ENCODE measurements at places on chromosomes 7 and 10.

- no peak for DNase-seq
Measured at GRCh38 chr7:117616694-117617093, 136.9 kb downstream of the CFTR start.

DNA sequence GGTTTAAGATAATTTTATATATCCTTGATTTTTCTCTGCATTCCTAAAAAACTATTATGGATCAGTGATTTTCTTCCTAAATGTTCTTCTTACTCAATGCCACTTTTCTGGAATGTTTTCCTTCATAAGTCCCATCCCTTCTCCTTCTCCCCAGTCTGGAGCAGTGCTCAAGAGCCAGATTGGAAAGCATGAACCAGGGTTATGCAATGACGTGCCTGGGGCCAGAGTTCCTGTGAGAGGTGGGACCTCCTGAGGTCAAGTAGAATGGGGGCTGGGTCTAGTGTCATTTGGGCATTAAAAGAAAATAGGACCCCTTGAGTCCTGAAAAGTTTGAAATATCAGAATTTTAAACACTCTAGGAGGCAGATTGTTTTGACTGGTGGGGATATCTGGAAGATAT lies 132.0 kb upstream of the NPY start:
- no peak for DNase-seq

GRCh38 chr7:113890331-113891030 lies 28.3 kb downstream of the PPP1R3A start:
- DNase-seq: no peak

GRCh38 chr7:50397320-50397970 lies 52.7 kb downstream of the FIGNL1 start:
- DNase-seq: no peak

GRCh38 chr7:11517853-11518252 lies 314.1 kb downstream of the THSD7A start:
- DNase-seq: no peak

GRCh38 chr7:126222782-126223181 lies 1030.0 kb downstream of the GRM8 start:
- DNase-seq: no peak

- DNase-seq: no peak
Measured at GRCh38 chr10:1609648-1609970, 127.7 kb downstream of the ADARB2 start.

GRCh38 chr10:75402486-75403143 lies 1.1 kb upstream of the ZNF503 start:
- DNase-seq: peak; percentile 59

- no peak for DNase-seq
Measured at GRCh38 chr7:67913604-67914003, 917.0 kb downstream of the TYW1 start.

- DNase-seq: no peak
Measured at GRCh38 chr7:28435152-28435551, 22.8 kb downstream of the CREB5 start.

DNA sequence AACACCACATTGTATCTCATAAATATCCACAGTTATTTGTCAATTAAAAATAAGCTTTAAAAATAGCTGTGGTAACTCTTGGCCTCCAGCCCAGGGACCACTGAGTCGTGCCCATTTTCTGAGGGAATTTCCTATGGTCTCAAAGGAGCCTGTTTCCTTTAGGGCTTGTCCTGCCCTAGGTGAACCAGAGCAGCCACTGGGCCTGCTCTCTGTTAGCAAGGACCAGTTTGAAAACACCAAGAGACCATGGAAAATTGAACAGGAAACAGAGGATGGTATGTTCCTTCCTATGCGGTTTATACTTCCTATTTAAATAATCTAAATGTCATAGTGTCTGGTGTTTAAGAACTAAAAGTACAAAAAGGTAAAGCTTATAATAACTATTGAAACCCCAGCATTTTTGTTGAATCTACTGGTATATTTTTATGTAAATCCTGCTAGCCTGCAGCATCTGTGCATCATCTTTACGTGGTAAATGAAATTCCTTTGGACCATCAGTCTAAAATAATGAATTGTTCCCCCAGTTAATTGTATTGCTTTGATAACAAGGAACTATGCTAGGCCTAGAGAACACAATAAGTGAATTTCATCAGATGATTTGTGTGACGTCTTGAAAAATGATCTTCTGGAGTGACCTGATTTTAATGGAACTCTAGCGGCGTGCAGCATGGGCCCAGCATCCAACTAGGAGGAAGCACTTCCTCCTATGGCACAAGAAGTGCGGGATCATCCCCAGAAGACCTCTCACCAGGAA lies 333.7 kb downstream of the GFRA1 start:
- no peak for DNase-seq

DNA sequence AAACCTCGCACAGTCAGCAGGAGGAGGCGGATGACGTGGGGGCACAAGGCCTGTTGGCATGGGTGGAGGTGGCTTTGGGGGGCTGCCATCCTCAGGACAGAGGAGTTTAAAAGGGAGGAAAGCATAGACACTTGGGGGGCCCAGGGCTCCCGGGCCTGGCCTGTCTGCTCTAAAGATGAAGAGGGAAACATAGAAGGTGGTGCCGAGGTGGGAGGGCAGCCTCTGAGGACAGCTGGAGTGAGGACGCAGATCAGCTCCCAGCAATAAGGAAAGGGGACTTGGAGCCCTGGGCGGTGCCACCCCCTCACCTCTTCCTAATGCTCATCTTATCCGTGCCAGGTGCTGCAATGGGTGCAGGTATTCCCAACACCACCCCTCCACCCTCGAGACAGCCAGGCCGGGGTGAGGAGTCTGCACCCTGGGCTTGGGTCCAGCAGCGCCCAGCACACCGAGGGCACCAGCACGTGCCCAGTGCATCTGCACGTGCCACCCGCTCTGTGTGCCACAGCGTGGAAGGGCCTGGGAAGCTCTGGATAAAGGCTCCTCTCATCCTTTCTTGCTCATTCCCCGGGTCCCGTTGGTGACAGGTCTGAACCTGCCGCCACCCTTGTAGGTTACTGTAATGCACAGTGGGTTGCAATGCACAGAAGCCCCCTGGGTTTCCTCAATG lies 566.0 kb upstream of the FOXK1 start:
- DNase-seq: no peak

- DNase-seq: no peak
Measured at GRCh38 chr10:24847112-24848070, 105.0 kb downstream of the PRTFDC1 start.

GRCh38 chr7:108234281-108234680 lies 104.1 kb upstream of the LAMB4 start:
- no peak for DNase-seq

DNA sequence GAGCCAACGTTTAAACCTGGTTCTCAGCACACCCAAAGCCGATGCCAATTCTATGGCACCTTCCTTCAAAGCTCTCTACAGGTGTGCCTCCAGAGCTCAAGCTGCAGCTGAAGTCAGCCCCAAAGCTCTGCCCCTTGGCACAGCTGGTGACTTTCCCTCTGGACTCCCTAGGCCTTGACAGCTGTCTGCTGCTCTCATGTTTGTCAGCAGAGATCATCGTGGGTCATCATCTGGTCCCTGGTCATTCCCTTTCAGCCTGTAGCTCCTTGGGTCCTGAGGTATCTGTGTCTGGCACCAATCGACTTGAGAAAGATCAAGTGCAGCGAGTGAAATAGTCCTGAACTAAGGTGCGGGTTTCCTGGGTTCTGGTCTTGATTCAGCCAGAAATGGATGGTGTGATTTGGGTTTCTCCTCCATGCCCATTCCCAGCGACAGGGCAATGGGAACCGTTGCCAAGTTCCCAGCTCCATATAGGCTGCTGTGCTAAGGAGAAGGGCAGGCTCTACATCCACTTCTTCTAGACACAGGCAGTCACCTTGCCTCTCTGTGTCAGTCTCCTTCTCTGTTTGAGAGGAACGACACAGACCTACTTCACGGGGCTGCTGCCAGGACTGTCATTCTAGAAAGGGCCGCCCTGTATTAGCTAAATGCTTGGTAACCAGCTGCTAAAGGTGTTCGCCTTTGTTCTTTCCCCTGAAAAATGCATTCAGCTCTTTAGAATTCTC lies 3.6 kb downstream of the PKD1L1 start:
- DNase-seq: no peak

- no peak for DNase-seq
Measured at GRCh38 chr10:14271621-14272020, 59.1 kb downstream of the FRMD4A start.

GRCh38 chr10:60340973-60341372 lies 48.7 kb downstream of the ANK3 start:
- DNase-seq: no peak

DNA sequence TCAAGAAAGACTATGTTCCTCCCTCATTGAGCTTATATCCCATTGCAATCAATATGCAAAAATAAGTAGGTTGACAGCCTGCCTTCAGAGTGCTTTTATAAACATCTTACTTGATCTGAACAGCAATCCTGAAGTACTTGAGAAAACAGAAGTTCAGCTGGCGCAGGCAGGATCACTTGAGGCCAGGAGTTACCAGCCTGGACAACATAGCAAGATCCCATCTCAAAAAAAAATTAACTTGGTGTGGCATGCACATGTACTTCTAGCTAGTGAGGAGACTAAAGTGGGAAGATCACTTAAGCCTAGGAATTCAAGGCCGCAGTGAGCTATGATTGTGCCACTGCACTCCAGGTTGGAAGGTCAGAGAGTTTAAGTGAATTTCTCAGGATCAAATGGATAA lies 30.1 kb downstream of the LUC7L2 start:
- no peak for DNase-seq

DNA sequence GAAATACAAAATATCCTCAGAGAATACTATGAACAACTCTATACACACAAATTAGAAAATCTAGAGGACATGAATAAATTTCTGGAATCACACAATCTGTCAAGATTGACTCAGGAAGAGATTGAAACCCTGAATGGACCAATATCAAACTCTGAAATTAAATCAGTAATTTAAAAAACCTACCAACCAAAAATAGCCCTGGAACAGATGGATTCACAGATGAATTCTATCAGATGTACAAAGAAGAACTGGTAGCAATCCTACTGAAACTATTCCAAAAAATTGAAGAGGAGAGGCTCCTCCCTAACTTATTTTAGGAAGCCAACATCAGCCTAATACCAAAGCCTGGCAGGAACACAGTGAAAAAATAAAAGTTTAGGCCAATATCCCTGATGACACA lies 190.0 kb downstream of the HPSE2 start:
- no peak for DNase-seq

GRCh38 chr7:5691606-5692005 lies 89.9 kb downstream of the RNF216 start:
- DNase-seq: no peak

GRCh38 chr7:72335561-72336381 lies 76.4 kb downstream of the CALN1 start:
- DNase-seq: no peak

- no peak for DNase-seq
Measured at GRCh38 chr7:20535541-20535940, 79.9 kb upstream of the ABCB5 start.

DNA sequence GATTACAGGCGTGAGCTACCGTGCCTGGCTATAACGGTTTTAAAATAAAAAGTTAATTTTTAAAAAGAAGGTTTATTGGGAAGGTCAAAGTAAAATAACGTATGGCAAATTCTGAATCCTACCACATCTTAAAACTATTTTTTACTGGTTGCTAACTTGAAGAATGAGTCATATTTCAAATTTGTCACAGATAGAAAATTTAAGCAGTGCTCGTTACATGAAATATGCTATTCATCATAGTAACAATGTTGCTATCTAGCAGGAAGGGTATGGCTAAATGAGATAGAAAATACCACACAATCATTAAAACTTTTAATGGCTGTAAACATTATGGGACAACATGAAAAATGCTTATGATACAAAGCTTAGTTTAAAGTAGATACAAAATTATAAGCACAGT lies 500.5 kb downstream of the PHTF2 start:
- DNase-seq: no peak

GRCh38 chr10:27664461-27664860 lies 81.2 kb downstream of the MKX start:
- DNase-seq: peak; percentile 61

GRCh38 chr10:1199897-1200721 lies 143.9 kb downstream of the WDR37 start:
- no peak for DNase-seq

- no peak for DNase-seq
Measured at GRCh38 chr10:100019787-100020141, 10.0 kb upstream of the DNMBP start.

GRCh38 chr7:135224027-135224426 lies 9.6 kb upstream of the STRA8 start:
- DNase-seq: no peak

DNA sequence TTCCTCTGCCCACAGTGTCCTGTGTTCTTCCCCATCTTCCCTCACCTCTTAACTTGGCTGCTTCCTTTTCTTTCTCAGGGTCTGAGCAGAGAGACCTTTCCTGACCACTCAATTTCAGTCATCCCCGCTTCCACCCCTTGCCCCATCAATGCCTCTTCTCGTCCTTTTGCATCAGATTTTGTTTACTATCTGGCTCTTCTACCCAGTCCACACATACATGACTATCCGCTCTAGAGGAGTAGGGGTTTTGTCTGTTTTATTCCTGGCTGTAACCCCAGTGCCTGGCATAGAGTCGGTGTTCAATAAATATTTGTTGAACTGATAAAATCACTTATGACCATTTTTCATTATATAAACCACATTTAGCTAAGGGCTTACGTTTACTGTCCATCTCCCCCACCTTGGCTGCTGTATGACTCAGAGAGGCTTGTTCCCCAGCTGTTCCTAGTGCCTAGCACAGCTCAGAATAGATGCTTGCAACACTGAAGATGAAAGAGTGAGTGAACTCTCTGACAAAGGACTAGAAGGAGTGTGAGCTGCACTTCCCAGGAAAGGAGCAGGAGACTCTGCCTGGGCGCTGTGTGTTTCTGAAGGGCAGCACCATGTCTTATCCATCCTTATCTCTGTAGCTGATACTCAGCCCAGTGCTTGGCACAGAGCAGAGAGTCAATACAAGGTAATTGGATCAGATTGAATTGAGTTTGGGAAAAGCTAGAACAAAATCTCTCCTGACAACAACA lies 21.9 kb downstream of the ARID5B start:
- DNase-seq: no peak

- DNase-seq: peak; percentile 84
Measured at GRCh38 chr7:77524731-77525130, 12.4 kb upstream of the PTPN12 start.

GRCh38 chr7:158638001-158638400 lies 50.4 kb upstream of the PTPRN2 start:
- no peak for DNase-seq

GRCh38 chr7:35670856-35671569 lies 23.9 kb downstream of the HERPUD2 start:
- no peak for DNase-seq

GRCh38 chr7:140391634-140392033 lies 6.7 kb downstream of the SLC37A3 start:
- DNase-seq: no peak

GRCh38 chr10:12503311-12503710 lies 154.0 kb downstream of the CAMK1D start:
- DNase-seq: no peak

DNA sequence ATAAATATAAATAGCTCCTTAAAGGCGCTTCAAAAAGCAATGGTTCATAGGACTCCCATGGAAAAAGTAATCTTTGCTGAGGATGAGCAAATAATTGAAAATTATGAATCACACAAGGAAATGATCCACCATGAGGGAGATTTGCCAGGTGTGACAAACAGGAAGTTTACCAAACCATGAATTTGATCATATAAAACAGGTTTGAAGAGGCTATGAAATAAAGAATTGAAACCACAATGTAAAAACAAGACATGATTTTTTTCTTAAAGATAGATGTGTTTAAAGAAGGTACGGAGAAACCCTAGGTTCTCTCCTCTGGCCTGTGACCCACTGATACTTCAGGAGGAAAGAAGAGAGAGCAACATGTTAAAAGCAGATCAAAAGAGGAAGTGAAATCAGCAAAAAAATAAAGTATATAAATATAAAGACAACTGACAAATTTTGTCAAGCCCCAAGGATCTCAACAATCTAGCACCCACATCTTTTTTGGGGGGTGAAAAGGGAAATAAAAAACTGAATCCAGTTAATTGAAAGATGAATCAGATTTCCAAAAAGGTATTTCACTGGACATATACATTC lies 111.3 kb upstream of the ASAH2 start:
- DNase-seq: peak; percentile 39

All from suppressor macrophage (primary cell).